ENCODE measurements at places on chromosomes 5 and 9.

DNA sequence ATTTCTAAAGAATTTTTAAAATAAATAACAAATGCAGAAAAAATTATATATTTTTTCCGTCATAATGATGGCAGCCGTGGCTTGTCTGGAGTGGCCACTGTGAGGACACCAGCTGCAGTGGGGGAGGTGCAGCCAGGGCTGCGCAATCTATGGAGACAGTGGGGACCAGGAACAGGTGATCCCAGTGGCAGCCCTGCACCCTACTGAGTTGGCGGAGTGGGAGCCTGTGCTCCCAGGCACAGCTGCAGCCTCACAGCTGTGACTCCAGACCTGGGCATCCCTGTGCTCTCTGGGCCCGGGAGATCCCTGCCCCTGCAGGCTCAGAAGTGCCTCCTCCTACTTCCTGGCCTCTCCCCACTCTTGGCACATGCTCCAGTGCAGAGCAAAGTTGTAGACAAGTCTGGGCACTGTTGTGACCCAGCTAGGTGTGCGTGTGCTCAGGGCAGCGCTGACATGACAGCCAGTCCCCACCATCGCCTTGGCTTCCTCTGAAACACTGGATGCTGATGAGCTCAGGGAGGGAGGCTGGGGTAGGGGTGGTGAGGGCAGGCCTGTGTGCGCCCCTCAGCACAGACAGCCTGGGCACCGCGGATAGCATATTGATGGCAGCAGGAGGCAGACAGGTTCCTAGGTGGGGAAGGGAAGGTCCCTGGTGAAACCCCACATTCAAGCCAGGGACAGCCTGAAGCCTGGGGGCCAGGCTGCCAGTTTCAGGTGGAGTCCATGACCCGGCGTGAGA lies 96.0 kb upstream of the PRR16 start:
- no peak for DNase-seq

DNA sequence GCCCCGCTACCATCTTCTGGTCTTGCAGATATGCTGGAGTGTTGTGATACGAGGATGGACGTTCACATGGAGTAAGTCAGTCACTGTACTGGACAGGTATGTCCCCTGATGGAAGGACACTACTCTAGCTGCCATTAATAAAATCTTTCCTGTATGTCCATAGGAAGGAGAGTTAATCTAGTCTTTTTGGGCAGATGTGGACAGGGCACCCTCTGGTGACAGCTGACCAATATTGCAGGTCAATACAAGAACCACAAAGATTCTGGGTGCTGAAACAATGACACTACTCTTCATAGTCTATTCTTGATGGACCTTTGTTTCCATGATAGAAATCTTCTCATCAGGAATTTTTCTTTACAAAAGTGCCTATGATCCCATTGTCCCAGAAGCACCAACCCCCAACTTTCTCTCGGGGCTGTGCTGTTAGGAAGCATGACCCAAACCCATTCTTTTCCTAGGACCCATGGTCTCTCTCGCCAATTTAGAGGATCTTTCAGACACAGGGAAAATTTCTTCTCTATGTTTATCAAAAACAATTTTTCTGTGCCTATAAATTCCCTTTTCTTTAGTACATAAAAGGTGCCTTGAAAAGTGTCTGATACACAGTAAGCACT lies 376.9 kb downstream of the DTWD2 start:
- DNase-seq: no peak

- DNase-seq: no peak
These were observed 18.7 kb downstream of the SLC46A2 start for GRCh38 chr9:112872019-112872418.

GRCh38 chr5:83253720-83254119 lies 176.4 kb downstream of the XRCC4 start:
- DNase-seq: no peak

GRCh38 chr5:95864944-95865504 lies 42.5 kb upstream of the GLRX start:
- no peak for DNase-seq

DNA sequence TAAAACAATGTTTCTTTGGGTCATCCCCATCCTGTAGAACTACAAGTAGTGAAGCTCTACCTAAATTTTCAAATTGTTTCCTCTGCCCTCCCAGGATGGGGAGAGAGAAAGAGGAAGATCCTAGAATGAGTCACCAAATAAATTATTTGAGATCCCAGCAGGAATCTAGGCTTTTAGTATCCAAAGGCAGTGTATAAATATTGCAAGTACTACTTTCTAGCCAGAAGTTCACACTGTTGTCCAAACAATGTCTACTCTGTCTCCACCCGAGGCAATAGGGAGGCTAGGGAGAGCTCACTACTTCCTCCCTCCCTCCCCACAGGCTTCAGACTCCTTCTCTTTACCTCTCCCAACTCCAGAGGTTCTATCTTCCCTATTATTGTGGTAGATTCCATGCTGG lies 362.8 kb downstream of the MRPS30 start:
- DNase-seq: no peak

DNA sequence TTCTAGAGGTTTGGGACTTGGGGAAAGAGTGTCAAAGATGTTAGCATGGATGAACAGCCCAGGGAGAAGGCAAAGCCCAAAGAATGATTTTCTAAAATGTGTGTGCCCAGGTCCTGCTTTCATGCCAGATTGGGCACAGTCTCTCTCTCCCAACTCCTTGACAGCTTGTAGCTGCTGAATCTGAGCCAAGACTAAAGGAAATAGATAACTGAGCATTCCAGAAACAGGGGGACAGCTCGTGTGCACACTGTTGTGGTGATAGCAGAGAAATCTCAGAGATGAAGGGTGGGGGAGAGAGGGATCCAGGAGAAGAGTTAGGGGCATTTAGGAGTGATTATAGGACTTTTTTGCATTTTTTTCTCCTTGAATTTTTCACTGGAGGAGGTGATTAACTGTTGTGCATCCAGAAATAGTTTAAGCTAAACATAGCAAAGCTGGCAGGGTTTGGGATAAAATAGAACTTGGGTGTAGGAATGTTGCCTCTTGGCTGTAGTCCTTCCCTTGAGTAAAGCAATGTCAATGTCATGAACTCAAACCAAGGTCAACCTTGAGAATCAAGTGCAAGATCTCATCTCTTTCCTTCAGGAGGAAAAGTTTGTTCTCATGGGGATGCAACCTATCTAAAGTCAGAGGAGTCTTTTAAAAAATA lies 245.9 kb downstream of the SH3GL2 start:
- no peak for DNase-seq

- DNase-seq: no peak
These were observed 8.6 kb upstream of the TMEM250 start for GRCh38 chr9:136127313-136127712.

- DNase-seq: no peak
These were observed 696.9 kb downstream of the MAT2B start for GRCh38 chr5:164202338-164202737.

DNA sequence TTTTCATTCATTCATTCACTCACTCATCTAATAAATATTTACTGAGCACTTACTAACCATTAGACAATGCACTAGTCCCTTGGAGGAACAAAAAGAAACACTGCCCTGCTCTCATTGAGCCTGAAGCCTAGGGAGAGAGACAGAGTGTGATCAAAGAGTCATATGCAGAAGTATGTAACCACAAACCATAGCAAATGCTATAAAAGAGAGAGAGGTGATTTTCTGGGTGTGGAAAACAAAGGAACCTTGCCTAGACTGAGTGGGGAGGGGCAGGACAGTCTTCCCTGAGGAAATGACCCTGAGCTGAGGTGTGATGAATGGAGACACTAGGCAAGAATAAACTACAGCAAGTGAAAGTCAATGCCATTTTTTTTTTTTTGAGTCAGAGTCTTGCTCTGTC lies 10.8 kb upstream of the ADRA1B start:
- no peak for DNase-seq

DNA sequence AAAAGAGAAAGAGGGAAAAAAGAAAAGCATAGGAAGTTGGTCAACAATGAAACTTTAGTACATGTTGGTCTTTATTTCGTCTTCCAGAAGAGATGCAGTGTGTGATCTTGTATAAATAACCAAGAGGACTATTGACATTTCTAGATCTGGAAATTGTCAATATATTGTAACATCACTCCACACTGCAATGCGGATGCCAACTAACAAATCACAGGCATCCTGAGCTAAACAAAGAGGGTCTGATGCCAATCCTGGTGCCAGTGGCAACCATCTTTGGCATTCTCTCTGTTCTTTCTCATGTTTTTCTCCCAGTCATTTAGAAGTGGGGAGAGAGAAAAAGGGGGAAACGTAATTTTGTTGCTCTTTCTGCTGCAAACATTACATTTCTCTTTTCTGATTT lies 9.7 kb downstream of the NFIB start:
- no peak for DNase-seq

GRCh38 chr9:81627481-81627880 lies 61.9 kb downstream of the TLE1 start:
- DNase-seq: no peak

GRCh38 chr5:180135128-180135955 lies 63.8 kb upstream of the RNF130 start:
- DNase-seq: peak; percentile 38

DNA sequence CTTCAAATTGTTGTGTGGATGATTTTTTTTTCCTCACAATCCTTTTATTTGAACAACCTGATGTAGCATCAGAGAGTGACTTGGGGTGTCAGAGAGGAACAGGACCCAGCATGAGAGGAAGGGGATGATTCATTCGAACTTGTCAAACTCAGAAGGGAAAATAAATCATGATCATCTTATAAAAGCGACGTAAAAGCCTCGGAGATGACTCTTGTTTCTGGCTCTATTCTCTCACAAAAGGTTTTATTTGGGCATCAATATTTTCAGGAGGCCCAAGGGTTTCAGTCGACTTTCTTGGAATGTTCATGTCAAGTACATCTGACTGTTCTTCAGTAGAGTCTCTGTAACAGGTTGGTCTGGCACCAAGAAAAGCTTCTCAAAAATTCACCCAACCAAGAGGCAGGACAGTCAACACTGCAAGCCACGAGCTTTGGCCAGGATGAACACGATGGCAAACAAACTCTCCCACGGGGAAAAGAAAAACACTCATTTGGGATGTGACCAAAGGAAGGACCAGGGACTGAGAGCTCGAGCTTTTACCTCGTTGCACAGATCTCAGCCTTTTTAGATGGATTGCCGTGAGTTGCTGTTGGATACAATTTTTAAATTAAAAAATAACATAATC lies 55.1 kb downstream of the ANKH start:
- DNase-seq: no peak

GRCh38 chr5:129244478-129244877 lies 149.9 kb downstream of the ISOC1 start:
- DNase-seq: no peak

GRCh38 chr5:82405618-82406204 lies 127.6 kb upstream of the RPS23 start:
- DNase-seq: no peak

DNA sequence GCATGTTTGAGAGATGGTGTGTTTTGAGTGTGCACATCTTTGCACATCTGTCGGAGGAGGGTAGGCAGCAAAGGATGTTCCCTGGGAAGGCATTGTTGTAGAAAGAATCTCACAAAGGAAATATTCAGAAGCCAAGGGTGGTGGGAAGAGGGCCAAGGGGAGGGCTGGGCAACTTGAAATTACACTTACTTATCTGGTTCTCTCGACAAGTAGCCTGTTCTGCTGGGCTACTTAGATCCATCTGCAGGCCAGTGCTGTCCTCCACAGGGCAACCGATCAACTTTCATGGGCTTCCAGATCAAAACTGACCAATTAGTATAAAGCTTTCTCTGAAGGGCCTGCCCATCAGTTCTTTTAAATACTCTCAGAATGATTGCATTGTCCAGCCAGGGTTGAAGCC lies 495.2 kb downstream of the GADD45G start:
- no peak for DNase-seq

DNA sequence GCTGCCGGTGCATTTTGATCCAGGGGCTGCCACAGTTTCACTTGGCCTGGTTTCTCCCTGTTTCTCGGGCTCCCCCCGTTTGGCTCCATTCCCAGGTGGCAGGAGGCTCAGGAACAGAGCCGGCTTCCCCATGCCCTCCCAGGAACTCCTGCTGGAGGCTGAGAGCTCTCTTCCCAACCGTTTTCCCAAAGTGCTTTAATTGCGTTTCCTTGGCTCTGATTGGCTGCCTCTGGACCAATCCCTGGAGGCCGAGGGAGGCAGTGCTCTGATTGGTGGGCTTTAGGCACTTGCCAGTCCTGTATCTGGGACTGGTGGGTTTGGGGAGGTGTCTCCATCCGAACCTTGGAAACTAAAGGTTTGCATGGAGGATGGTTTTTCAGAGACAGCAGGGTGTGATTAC lies 4.9 kb downstream of the TSPAN17 start:
- no peak for DNase-seq

DNA sequence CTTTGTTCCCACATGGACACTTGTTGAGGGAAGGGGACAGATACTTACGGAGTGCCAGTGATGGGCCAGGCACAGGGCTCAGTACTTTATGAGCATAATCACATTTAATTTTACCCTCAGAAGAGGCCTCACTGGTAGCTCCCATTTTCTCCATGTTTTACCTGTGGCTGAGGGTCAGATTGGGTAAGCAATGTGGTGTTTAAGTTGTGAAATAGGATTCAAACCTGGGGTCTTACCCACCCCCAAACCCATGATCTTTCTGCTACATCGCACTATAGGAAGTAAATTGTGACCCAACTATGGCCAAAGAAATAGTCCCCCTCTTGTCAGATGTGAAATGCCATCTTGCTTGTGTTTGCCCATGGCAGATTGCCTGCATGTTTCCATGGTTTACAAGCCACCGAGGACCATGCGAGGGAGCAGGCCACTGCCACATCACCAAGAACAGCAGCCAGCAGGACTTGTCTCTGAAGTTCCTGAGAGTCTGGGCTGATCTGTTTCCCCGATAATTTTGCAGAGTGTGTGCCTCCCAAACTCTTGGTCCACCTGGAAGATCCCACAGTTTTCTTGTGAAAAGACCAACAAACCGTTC lies 95.4 kb downstream of the MACROH2A1 start:
- DNase-seq: no peak

GRCh38 chr5:177988989-177989625 lies 6.9 kb downstream of the PROP1 start:
- DNase-seq: no peak

GRCh38 chr9:109471475-109472393 lies 26.4 kb downstream of the PTPN3 start:
- DNase-seq: no peak

DNA sequence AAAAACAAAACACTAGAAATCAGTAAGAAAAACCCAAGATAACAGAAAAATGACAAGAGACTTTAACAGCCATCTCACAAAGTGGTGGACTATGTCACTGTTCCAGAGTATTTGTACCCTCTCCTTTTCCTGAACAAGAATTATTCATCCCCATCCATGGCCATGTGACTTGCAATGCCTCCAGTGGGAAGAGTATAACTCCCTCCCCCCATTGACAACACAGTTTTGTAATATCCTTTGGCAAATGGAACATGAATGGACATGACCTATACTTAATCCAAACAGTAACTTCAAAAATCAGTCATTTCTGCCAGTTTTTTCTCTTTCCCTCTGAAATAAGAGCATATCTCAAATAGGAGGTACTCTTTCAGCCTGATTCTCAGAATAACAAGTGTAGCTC lies 33.9 kb downstream of the PTBP3 start:
- DNase-seq: no peak

- DNase-seq: no peak
These were observed 120.7 kb upstream of the PCA3 start for GRCh38 chr9:76643399-76644117.

DNA sequence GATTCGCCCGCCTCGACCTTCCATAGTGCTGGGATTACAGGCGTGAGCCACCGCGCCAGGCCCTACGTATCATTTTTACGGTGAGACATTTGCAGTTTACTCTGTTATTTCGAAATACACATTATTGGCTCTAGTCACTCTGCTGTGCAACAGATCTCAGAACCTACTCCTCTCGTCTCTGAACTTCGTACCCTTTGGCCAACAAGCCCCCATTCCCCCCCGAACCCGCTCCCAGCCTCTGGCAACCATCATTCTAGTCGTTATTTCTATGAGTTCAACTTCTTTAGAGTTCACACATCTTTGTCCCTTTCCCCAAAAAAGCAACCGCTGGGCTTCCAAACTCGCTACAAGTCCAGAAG lies 735 bp downstream of the PTGR1 start:
- DNase-seq: no peak
